ENCODE measurements at places on chromosomes 12 and 14. TPM values are rescaled to one million over a fixed set of nuclear protein-coding genes. Genes with fewer than 3 reads are reported as not detected.

The SELPLG gene
- total RNA-seq, result 0.14 TPM

The NTS gene
- total RNA-seq, result 3.0 TPM

- no peak for DNase-seq
Measured at GRCh38 chr12:131250028-131250950, 296.6 kb downstream of the ADGRD1 start.

The WNT1 gene
- total RNA-seq, result not detected

- DNase-seq, result no peak
Measured at GRCh38 chr14:100041271-100041670, 24.0 kb upstream of the EVL start.

All from endodermal cell (in vitro differentiated cells).